Osteocyte (in vitro differentiated cells): ENCODE measurements at places on chromosomes 3 and 15. TPM values are rescaled to one million over a fixed set of nuclear protein-coding genes. Genes with fewer than 3 reads are reported as not detected.

Gene ARMC8
- total RNA-seq = 38.3 and 46.5 TPM in 2 replicates

GRCh38 chr3:36457667-36458066 lies 77.4 kb downstream of the STAC start:
- no peak overlapping the region for H3K4me3 ChIP-seq
- no peaks in the 10 kb centered on the region for H3K4me1 ChIP-seq
- DNase-seq = no peak

GRCh38 chr3:194893121-194893987 lies 207.7 kb downstream of the FAM43A start:
- peaks cover 2% of the 10 kb centered on the region for H3K36me3 ChIP-seq
- H3K27me3 ChIP-seq = peaks cover 26% of the 10 kb centered on the region
- peak; percentile 38 for DNase-seq
- H3K4me3 ChIP-seq = no peak overlapping the region
- no peaks in the 10 kb centered on the region for H3K4me1 ChIP-seq
- no peak overlapping the region for H3K27ac ChIP-seq

DNA sequence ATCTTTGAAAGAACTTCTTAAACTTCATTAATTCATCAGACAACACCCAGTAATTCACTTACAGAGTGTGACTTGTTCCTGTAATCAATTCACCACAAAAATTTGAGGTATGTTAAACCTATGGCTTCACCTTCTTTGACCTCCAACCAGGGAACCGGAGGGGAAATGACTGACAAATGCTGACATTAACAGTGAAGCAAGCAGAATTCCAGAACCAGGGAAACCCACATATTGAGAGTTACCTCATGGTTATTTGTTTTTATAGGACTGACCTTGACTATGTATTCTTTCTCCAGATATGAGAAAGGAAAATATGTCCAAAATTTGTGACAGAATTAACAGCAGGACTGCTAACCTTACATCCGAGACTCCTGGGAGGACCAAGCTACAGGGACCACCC lies 2.7 kb downstream of the P3H2 start:
- peaks cover 73% of the 10 kb centered on the region for H3K4me1 ChIP-seq
- H3K36me3 ChIP-seq = peaks cover 14% of the 10 kb centered on the region
- peak overlapping the region; percentile 95 for H3K27ac ChIP-seq
- H3K4me3 ChIP-seq = peak overlapping the region; percentile 91

GRCh38 chr3:170203457-170203856 lies 18.8 kb upstream of the PRKCI start:
- no peaks in the 10 kb centered on the region for H3K36me3 ChIP-seq
- no peak for DNase-seq
- H3K4me1 ChIP-seq = peaks cover 8% of the 10 kb centered on the region
- H3K27me3 ChIP-seq = peaks cover 25% of the 10 kb centered on the region
- H3K4me3 ChIP-seq = no peak overlapping the region
- no peak overlapping the region for H3K27ac ChIP-seq

Gene STRIT1
- total RNA-seq = not detected in 2 replicates

DNA sequence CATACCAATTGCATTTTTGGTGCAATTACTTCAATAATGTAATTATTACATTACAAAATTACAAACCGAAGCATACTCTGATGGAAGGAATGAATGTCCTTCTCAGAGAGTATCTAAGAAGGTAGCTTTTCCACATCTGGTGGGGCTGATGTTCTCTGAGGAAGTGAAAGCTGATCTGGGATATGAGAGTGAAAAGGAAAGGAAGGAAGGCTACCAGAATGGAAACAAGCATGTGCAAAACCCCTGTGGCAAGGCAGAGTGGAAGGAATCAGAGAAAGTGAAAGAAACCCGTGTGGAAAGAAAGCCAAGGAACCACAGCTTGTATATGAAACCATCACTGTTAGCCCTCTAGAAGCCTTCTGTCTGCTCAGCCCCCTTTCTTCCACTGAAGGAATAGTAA lies 35.3 kb upstream of the GOLGA8A start:
- peaks cover 74% of the 10 kb centered on the region for H3K27me3 ChIP-seq
- H3K4me3 ChIP-seq = no peak overlapping the region
- DNase-seq = no peak

GRCh38 chr15:30943654-30944335 lies 40.1 kb downstream of the FAN1 start:
- H3K27ac ChIP-seq = no peak overlapping the region
- H3K36me3 ChIP-seq = peaks cover 65% of the 10 kb centered on the region
- no peaks in the 10 kb centered on the region for H3K27me3 ChIP-seq
- no peaks in the 10 kb centered on the region for H3K4me1 ChIP-seq
- no peak for DNase-seq
- no peak overlapping the region for H3K4me3 ChIP-seq
